Thoracic aorta (tissue), 2 donors: ENCODE measurements at places on chromosomes 2 and 18.

DNA sequence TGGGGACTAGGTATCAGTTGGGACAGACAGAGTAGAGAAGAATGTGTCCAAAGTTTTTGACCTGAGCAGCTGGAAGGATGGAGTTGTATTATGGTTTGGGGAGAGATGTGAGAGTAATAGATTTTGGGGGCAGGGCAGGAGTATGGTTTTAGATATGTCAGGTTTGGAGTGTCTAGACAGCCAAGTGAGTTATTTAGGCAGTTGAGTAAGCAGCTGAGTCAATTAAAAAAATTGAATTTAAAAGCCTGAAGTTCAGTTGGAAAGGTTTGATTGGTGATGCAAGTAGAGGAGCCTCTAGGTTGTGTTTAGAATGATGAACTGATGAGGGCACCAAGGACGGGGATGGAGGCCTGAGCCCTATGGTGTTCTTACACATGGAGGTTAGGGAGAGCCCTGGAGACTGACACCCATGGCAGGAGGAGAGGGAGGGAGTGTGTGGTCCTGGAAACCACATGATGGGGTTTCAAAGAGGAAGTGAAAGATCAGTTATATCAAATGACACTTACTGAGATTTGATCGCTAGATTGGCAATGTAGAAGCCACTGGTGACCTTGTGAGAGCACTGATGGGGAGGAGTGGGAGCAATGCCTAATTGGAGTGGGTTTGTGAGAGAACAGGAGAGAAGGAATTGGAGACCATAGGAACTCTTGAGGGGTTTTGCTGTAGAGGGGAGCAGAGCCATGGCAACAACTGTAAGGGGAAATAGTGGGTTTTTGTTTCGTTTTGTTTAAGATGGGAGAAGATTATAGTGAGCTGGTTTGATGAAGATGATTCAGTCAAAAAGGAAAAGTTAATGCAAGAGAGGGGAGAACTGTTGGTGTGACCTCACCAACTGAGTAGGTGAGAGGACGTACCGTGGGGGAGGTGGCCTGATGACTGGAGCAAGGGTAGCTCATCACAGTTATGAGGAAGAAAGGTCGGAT, 10.3 kb downstream of the ITGA6 start:
- H3K4me1 ChIP-seq, result peaks cover 4% of the 10 kb centered on the region
- H3K27me3 ChIP-seq, result no peaks in the 10 kb centered on the region
- no peaks in the 10 kb centered on the region for H3K36me3 ChIP-seq
- H3K4me3 ChIP-seq, result peak overlapping the region; percentile 38
- no peak for DNase-seq

GRCh38 chr2:161946489-161947107, 127.4 kb downstream of the DPP4 start:
- H3K27ac ChIP-seq, result no peak overlapping the region
- no peaks in the 10 kb centered on the region for H3K27me3 ChIP-seq
- no peaks in the 10 kb centered on the region for H3K36me3 ChIP-seq
- no peak for DNase-seq
- H3K4me1 ChIP-seq, result no peaks in the 10 kb centered on the region

- H3K27me3 ChIP-seq, result no peaks in the 10 kb centered on the region
These were observed 53.4 kb downstream of the SDC1 start for GRCh38 chr2:20171445-20171977.

DNA sequence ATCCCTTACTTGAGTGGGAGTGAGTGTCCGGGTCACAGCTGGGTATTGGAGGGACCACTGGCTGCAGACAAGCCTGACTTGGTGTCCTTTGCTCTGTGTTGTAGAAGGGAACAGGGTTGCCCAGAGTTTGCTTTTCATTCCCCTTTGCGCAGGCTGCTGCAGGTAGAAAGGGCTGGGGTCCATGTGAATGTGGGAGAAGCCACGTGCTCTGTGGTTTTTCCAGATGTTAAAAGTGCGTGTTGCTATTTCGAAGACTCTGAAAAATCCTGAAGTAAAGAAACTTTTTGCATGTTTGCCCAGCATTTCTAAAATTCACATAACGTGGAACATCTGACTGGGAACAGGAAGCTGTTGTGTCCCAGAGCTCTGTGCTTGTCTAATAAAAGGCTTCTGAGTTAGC, 28.8 kb downstream of the GLI2 start:
- H3K27ac ChIP-seq, result no peak overlapping the region
- DNase-seq, result no peak
- no peaks in the 10 kb centered on the region for H3K27me3 ChIP-seq
- peaks cover 3% of the 10 kb centered on the region for H3K4me1 ChIP-seq
- no peaks in the 10 kb centered on the region for H3K36me3 ChIP-seq
- H3K4me3 ChIP-seq, result no peak overlapping the region

DNA sequence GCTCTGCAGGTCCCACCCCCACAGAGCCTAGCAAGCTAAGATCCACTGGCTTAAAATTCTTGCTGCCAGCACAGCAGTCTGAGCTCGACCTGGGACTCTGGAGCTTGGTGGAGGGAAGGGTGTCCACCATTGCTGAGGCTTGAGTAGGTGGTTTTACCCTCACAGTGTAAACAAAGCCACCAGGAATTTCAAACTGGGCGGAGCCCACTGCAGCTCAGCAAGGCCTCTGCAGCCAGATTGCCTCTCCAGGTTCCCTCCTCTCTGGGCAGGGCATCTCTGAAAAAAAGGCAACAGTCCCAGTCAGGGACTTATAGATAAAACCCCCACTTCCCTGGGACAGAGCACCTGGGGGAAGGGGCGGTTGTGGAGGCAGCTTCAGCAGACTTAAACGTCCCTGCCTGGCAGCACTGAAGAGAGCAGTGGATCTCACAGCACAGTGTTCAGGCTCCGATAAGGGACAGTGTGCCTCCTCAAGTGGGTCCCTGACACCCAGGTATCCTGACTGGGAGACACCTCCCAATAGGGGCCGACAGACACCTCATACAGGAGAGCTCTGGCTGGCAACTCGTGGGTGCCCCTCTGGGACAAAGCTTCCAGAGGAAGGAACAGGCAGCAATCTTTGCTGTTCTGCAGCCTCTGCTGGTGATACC, 20.0 kb upstream of the NEMP2 start:
- H3K27ac ChIP-seq, result no peak overlapping the region
- H3K4me1 ChIP-seq, result no peaks in the 10 kb centered on the region
- no peak overlapping the region for H3K4me3 ChIP-seq
- DNase-seq, result no peak
- no peaks in the 10 kb centered on the region for H3K36me3 ChIP-seq
- H3K27me3 ChIP-seq, result no peaks in the 10 kb centered on the region

DNA sequence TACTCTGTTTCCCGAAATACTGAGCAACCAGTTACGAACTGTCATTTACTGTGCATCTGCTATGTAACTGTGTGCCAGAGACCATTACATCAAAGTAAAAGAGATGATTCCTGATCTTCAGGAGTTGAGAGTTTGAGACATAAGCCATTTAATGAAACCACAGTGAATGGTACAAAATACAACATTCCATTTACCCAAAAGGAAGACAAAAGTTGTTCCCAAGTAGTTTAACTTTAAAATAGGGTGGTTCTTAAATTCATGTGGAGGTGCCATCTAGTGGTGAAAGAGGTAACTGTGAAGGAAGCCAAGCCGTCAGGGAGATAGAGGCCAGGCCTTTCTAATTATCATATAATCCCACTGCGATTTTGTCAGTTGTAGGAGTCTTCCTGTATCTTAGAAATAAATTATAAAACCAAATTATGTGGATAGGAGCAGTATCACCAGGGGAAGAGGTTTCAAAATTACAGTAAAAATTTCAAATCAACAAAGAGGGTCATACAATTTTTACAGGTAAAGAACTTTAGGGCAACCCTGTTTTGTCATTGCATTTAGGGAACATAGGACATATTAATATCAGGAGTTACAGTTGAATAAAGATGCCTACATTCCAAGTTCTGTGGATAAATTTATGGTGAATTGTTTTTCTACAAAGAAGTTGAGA, 67.7 kb downstream of the EPAS1 start:
- no peak overlapping the region for H3K27ac ChIP-seq
- peaks cover 33% of the 10 kb centered on the region for H3K36me3 ChIP-seq
- no peak for DNase-seq
- no peak overlapping the region for H3K4me3 ChIP-seq

GRCh38 chr18:10374636-10375293, 79.7 kb upstream of the APCDD1 start:
- H3K27ac ChIP-seq, result no peak overlapping the region
- H3K4me3 ChIP-seq, result no peak overlapping the region
- DNase-seq, result no peak
- no peaks in the 10 kb centered on the region for H3K36me3 ChIP-seq
- no peaks in the 10 kb centered on the region for H3K4me1 ChIP-seq

DNA sequence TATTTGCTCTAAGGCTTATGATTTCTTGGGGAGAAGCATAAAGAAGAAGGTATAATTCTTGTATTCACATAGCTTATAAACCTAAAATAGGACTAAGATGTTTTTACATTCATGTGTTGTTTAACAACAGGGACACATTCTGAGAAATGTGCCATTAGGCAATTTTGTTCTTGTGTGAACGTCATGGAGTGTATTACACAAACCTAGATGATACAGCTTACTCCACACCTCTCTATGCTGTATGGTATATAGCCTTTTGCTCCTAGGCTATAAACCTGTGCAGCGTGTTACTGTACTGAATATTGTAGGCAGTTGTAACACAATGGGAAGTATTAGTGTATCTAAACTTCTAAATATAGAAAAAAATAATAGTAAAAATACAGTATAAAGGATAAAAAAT, 92.1 kb downstream of the PHLPP1 start:
- H3K27me3 ChIP-seq, result no peaks in the 10 kb centered on the region
- no peak overlapping the region for H3K4me3 ChIP-seq
- H3K27ac ChIP-seq, result no peak overlapping the region
- DNase-seq, result no peak
- no peaks in the 10 kb centered on the region for H3K36me3 ChIP-seq
- no peaks in the 10 kb centered on the region for H3K4me1 ChIP-seq

DNA sequence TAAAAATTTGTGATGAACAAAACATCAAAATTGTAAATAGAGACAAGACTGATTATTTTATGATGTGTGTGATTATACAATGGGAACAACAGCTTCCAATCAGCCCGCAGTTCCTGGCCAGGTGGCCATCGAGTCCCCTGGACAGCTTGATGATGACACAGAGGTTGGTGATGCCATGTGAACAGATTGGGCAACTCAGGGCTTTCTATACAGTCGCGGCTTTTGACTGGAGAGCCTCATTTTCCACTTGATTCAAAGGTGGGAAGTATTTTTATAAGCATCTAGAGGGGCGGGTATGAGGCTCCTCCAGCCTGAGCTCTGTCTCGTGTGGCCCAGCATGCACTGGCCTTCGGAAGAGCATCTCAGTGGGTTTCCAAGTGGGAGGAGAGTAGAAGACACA, 14.9 kb upstream of the HPCAL1 start:
- H3K36me3 ChIP-seq, result no peaks in the 10 kb centered on the region
- H3K27me3 ChIP-seq, result no peaks in the 10 kb centered on the region
- H3K4me3 ChIP-seq, result no peak overlapping the region
- no peak for DNase-seq

- H3K27ac ChIP-seq, result no peak overlapping the region
- no peaks in the 10 kb centered on the region for H3K27me3 ChIP-seq
- H3K4me1 ChIP-seq, result no peaks in the 10 kb centered on the region
- DNase-seq, result no peak
These were observed 114.6 kb upstream of the TEX51 start for GRCh38 chr2:126784045-126784444.

DNA sequence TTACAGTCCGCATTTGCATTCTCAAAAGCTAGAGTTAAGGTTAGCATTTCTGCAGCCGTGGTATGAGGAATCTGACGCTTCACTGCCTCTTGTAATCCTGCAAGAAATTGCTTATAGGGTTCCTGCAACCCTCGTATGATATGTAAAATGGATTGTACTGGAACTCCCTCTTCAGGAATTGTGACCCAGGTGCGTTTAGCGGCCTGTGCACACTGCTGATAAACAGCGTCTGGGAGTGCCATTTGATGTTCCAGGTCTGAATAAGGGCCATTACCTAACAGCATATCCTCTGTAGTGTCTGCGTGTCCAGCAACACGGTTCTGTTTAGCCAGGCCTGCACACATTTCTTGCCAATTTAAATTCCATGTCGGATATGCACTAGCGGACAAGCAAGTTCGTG, 42.5 kb downstream of the CXCR4 start:
- no peak overlapping the region for H3K27ac ChIP-seq
- H3K27me3 ChIP-seq, result no peaks in the 10 kb centered on the region
- no peak overlapping the region for H3K4me3 ChIP-seq
- H3K36me3 ChIP-seq, result no peaks in the 10 kb centered on the region
- no peaks in the 10 kb centered on the region for H3K4me1 ChIP-seq

DNA sequence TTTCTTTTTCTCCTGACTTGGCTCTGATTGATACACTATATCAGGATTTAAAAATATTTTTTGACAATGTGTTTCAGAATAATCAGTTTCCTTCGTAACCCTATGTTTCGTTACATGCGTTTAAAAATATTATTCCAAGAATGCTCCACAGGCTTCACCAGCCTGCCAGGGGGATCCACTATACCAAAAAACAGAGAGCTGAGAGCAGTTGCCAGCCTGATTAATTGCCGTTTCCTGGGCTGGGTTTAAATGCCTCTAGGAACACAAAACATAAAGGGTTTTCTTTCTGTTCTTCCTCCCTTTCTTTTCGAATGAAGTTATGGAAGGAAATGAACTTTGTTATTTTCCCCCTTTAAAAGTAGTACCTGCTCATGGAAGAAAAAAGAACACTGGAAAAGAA, 47.9 kb downstream of the LRRFIP1 start:
- no peaks in the 10 kb centered on the region for H3K36me3 ChIP-seq
- peaks cover 85% of the 10 kb centered on the region for H3K4me1 ChIP-seq
- H3K27ac ChIP-seq, result peak overlapping the region; percentile 91
- no peaks in the 10 kb centered on the region for H3K27me3 ChIP-seq
- peak overlapping the region; percentile 63 for H3K4me3 ChIP-seq

GRCh38 chr18:59957957-59958356, 58.2 kb downstream of the PMAIP1 start:
- no peaks in the 10 kb centered on the region for H3K4me1 ChIP-seq
- no peak overlapping the region for H3K4me3 ChIP-seq
- H3K36me3 ChIP-seq, result no peaks in the 10 kb centered on the region

DNA sequence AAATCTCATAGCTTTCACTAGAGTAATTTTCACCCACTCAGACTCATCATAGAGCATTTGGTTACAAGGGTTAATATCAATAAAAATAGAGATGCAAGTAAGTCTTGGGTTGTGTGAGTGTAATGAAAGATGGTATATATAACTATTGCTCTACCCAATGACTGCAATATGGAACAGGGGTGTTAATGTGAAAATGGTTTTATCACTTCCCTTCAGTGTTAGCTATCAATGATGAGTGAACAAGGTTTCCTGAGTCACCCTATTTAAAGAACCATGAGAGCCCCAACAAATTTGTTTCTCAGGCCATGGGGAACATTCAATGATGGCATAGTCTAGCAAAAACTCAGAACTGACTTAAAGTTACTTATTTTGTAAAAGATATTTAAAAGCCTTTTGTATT, 1133.6 kb upstream of the ZEB2 start:
- no peak overlapping the region for H3K27ac ChIP-seq
- H3K36me3 ChIP-seq, result no peaks in the 10 kb centered on the region
- H3K27me3 ChIP-seq, result no peaks in the 10 kb centered on the region
